ENCODE measurements at places on chromosomes 2 and 18.

- no peak for DNase-seq
Observed at GRCh38 chr2:219439506-219439905, 4.9 kb downstream of the SPEG start.

DNA sequence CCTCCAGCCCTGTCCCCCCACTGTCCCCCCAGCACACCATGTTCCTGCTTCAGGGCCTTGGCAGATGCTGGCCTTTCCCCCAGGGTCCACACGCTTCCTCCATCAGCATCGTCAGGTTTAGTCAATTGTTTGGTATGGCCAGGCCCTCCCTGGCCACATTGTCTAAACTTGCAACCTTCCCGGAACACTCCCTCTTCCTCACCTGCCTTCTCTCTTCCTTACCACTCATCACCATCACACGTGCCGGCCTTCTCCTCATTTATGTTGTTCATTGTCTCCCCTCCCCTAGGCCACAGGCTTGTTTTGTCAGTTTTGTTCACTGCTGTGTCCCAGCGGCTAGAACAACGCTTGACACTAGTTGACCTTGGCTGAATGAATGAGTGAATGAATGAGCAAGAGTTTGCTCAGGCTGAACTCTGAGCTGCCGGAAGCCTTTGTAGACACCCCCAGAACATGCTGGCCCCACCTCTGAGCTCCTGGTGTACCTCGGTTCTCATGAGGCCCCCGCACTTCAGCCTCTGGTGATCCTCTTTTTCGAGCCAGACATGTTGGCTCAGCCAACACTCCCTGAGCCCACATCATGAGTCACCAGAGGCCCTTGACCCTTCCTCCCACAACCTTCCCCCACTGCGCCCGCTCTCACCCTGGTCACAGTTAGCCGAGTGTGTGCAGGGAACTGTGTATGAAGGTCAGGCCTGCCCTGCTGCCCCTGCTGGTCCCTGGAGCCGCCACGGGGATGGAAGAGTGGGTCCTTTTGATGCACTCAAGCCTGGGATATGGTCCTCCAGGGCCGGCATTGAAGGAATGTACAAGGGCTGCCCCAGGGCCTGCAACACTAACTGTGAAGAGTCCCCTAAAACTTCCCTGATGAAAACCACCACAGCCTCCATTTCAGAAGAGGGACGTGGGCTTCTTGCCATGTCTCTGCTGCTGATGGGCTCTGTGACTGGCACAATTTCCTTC is 57.5 kb downstream of the HS1BP3 start:
- DNase-seq: no peak

DNA sequence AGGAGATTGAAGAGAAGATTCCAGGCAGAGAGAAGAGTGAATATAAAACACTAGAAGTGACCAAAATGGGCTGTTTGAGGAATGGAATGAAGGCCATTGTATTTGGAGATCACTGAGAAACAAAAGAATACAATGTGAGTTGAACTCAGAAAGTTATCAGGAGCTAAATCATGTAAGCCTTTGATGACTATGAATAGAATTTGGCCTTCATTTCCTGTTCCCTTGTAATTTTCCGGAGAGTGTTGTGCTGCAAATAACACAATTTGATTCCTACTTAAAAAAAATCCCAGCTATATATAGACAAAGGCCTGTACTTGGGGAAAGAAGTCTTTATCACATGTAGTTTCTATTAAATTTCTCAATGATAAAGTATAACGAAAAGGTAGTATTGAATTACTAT is 33.7 kb upstream of the KYNU start:
- DNase-seq: no peak

GRCh38 chr2:46098621-46099062 is 198.6 kb upstream of the EPAS1 start:
- DNase-seq: no peak

DNA sequence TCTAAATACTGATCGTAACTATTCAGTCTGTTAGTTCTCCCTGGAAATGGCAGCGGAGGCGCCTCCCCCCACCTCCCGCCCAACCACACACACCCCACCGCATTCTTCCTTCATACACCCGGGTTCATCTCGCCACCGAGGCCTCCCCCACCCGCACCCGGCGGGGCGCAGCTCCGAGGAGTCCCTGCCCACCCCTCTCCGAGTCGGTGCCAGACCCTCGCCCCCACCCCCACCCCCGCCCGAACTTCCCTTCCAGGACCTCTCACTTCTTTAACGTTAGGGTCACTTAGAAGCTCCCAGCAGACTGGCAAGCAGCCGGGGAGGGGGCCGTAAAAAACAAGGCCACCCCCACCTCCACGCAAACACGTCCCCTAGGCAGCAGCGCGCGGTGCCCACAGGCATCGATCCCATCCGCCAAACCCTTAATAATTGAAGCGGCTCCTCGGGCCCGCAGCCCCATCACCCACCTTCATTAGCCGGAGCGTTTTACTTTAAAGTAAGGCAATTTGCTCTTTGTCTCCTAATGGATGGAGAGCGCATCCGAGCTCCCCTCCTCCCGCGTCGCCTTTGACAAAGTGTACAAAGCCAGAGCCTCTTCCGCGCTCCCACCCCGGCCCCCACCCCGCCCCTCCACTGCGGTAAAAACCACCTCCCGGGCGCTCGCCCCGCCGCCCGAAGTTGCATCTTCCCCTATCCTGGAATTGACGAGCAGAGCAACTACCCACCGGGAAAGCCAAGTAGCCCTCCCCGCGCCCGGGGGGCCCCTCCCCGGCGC is 624 bp downstream of the ZNF516 start:
- DNase-seq: peak; percentile 34

GRCh38 chr2:233856184-233856583 is 1.8 kb upstream of the HJURP start:
- DNase-seq: no peak

- DNase-seq: no peak
Observed at GRCh38 chr2:176959614-176960013, 253.0 kb upstream of the HNRNPA3 start.

- no peak for DNase-seq
Observed at GRCh38 chr2:124314084-124314483, 289.0 kb downstream of the CNTNAP5 start.

GRCh38 chr2:44087036-44087713 is 81.5 kb upstream of the PPM1B start:
- DNase-seq: peak; percentile 79

GRCh38 chr2:231357931-231358330 is 37.6 kb upstream of the B3GNT7 start:
- DNase-seq: no peak

GRCh38 chr2:18861951-18862350 is 272.6 kb upstream of the NT5C1B start:
- DNase-seq: no peak

DNA sequence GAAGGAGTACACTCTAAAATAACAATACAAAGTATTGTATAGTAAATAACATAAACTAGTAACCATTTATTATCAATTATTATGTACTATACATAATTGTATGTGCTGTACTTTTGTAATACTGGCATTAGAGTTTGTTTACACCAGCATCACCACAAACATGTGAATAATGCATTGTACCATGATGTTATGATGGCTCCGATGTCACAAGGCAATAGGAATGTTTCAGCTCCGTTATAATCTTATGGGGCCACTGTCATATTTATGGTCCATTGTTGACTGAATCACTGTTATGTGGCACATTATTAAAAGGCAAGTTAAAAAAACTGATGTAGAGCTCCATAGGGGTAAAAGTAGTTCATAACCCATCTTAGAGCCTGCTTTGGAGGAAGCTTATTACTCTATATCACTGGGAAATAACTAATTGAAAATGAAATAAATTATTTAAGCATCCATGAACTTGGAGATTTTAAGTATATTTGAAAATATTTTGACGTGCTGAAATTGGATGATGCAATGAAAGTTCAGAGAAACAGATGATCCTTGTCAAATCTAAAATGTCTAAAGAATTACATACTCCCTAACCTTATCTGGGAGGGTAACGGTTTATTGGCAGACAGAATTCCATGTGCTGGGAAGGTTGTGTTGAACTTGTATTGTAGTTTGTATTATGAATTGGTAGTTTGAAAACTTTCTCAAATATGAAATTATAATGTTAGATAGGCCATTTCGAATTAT is 2.4 kb downstream of the SKA1 start:
- no peak for DNase-seq

DNA sequence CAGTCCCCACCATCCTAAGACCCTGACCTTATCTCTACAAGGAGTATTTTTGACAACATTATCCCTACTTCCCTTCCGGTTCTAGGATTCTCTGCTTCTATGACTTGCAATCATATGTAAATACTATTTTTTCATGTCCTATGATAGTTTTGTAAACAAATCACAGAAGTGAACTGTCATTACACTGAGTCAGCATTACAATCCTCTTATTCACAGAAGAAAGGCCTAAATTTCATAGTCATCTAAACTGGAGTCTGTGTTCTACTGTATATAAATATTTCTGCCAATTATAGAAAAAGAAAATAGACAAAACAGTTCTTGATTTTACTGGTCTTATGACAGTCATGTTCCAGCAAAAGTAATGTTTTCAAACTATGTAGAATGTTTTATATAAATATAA is 265.1 kb downstream of the NCKAP5 start:
- no peak for DNase-seq

- no peak for DNase-seq
Observed at GRCh38 chr2:231115651-231116050, 9.2 kb downstream of the HTR2B start.

- DNase-seq: no peak
Observed at GRCh38 chr2:220279372-220279771, 651.9 kb downstream of the SLC4A3 start.

DNA sequence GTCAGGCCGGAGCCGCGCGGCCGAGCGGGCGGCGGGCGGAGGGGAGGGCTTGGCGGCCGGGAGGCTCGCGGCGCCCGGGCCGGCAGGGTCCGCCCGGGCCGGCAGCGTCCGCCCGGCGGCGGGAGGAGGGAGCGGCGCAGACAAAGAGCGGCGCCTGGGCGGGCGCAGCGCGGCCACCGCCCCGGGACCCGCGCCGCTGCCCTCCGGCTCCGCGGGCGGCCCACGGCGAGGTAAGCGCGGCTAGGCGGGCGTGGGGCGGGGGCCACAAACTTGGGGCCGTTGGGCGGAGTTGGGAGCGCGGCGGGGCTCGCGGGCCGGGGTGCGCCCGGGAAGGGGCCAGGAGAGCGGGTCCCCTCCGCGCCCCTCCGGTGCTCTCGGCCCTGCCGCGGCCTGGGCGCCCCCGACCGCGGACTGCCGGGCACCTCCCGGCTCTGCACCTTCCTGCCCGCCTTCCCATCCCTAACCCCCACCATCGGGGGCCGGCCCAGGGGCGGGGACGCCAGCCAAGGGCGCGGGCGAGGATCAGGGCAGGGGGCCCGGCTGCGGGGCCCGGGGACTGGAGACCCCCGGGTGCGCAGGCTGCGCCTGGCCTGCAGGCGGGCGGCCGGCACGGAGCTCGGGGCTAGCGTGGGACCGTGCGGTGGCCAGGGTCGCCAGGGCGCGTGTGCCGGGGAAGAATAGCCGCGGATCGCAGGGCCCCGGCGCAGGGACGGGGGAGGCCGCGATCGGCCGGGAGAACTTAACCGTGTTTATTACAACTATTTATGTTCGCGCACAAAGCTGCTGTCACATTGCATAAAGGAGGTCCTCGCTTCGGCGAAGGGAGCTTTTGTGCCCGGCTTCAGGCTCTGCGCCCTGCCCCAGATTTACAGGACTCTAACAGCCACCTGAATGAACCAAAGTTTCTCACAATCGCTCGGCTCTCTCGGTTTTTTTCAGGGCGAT is at the start of gene NCK2:
Gene NCK2, plus strand, starts transcription at position 4 of the 945 bp plus-strand sequence. CDS start 110,152 bp downstream, outside the sequence.
- DNase-seq: peak; percentile 25

GRCh38 chr2:231932985-231933915 is 7.1 kb upstream of the NPPC start:
- DNase-seq: no peak

GRCh38 chr2:151716721-151717120 is 17.6 kb downstream of the NEB start:
- no peak for DNase-seq

- no peak for DNase-seq
Observed at GRCh38 chr2:186593523-186593922, 3.7 kb downstream of the ITGAV start.

GRCh38 chr2:43495727-43496126 is 100.1 kb downstream of the THADA start:
- no peak for DNase-seq

DNA sequence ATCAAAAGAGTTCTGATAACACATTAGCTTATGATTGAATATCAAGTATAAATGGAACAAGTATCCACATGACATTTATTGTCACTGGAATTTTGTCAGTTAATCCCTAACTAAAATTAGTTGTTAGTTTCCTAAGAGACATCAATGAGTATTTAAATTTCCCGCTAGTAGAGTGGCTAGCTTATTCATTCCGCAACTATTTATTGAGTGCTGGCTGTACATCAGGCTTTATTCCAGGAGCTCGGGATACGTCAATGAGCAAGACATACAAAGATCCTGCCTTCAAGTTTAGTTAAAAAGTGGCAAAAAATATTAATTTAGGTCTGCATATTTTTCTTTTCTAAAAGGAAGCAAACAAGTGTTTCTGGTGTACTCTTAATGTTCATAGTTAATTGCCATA is 59.3 kb downstream of the PRKRA start:
- DNase-seq: no peak

- DNase-seq: peak; percentile 54
Observed at GRCh38 chr2:239277401-239278085, 123.3 kb downstream of the HDAC4 start.

DNA sequence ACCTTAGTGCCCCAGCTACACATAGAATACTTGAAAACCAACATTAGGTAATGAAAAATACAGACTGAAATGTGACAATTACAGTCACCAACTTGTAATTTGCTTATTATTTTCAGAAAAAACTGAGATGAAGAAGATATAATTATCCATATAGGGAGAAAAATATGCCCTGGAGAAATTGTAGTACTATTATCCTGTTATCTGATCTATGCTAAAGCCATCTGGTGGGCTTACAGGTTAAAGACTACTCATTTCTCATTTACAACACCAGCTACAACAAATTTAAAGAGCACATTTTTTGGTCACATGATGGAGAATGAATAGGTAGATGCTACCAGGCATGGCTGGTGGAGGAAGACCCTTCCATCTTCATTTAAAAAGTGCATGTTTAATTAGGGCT is 79.6 kb upstream of the NYAP2 start:
- no peak for DNase-seq

DNA sequence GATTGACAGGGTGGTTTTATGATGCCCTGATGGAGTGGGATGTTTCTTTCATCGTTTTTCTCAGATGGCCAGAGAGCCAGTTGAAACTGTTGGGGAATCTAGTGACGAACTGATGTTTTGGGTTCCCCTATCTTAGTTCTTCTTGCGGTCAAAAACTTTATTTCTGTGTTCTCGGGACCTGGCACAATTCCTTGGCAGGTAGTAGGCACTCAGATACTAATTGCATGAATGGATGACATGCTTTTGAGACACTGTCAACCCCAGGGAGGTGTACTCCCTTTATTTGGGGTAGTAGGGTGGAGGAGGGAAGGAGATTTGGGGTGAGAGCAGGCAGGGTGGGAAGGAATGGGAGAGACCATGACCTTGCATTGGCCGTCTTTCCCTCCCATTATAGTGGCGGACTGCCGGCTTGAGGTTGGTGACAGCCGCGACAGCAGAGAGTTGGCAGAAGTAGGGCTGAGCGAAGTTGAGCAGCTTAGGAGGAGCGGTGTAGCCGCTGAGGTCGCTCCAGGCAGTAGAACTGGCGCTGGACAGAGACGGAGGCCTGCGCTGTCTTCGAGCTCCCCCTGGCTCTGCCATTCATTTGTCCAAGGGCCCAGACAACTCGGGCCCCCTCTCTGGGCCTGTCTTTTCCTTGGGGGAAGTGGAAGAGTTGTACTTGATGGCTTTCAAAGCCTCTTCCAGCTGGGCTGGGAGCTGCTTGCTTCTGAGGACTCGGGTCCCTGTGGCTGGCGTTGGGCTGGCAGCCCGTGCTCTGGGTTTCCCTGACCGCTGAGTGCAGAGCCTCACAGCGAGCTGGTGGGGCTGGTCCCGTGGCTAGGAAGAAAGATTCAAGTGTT is 2.6 kb downstream of the TET3 start:
- peak; percentile 34 for DNase-seq
